ENCODE measurements at places on chromosomes 4 and X.

GRCh38 chrX:12210196-12210815, 72.0 kb downstream of the FRMPD4 start:
- DNase-seq = no peak

DNA sequence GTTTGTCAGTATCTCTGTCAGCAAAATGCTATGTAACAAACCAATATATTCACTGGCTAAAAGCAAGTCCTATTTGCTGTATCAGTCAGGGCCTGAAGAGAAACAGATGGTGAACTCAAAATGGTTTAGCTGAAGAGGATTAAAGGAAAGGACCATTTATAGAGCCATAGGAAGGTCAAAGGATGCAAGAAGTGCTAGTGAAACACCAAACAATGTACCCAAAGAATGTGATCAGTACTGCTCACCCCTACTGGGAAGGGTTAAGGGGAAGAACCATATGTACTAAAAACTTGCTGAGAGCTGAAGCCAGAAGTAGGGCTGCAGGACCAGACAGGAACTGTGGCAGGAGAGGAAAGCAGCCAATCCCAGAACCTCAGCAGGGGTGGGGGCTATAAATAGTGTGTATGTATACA, 479.3 kb downstream of the INPP4B start:
- DNase-seq = no peak

- no peak for DNase-seq
These were observed 35.7 kb upstream of the ANK2 start for GRCh38 chr4:113013751-113014150.

DNA sequence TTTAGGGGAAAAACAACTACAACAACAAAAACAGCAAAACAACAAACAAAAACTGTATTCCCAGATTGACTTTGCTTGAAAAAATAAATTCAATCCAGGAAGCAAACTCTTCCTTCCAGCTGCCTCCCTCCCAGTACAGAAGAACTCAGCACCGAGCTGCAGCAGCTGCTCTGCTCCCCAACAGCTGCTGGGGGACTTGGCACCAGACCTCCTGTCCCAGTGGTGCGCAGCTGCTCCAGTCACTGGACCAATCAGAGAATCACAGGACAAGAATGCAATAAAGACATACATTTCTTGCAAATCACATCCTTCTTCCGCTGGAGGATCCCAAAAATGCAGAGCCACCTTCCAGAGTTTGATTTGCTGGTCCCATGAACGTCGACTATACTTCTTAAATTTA, 11.8 kb upstream of the FAM53A start:
- DNase-seq = no peak

DNA sequence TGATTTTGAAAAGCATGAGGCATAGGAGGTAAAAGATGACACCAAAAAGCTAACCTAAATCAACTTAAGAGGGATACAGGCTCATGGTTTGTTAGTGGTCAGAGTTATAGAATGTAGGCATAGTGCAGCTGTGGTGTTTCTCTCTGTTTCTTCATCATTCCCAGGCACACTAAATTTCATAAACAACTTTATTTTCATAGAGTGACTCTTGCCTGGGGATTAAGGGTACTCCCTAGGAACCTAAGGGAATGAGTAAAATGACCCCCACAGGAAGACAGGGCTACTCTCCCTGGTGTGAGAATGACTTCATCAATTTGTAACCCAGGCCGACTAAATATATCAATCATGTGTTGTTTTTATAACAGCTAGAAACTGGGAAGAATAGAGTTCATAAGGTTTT, 11.1 kb downstream of the FABP2 start:
- no peak for DNase-seq

DNA sequence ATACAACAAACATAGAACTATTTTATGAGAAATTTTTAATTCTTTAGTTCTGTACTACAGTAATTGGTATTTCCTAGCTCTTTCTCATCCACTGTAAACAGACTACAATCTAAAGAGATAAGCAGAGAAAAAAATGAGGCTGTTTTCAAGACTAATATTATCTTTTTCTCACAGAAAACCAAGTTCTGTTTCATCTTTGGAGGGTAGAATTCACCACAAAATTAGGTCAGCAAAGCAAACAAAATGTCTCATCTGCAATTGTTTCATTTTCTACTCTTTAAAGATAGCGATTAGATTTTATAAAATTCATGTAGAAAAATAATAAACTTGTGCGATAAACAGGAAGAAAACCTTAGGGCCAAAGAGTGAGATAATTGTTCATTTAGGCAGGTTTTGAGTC, 10.8 kb downstream of the APOO start:
- DNase-seq = no peak

DNA sequence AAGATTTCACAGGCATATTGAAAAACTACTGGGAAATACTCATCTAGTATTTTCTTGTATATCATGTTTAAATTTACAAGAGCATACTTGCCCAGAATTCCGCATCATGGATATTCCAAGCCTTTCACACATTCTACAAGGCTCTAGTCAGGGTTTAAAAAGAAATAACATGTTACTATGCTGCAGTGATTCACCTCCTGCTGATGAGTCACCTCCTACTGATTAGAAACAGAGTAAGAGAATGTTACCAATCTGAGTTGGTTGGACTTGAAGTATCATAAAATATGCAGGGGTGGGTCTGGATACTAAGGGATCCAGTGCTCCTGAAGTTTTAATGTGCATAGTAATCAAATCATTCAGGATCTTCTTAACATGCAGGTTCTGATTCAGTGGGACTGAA, 192.0 kb upstream of the ANK2 start:
- DNase-seq = no peak

DNA sequence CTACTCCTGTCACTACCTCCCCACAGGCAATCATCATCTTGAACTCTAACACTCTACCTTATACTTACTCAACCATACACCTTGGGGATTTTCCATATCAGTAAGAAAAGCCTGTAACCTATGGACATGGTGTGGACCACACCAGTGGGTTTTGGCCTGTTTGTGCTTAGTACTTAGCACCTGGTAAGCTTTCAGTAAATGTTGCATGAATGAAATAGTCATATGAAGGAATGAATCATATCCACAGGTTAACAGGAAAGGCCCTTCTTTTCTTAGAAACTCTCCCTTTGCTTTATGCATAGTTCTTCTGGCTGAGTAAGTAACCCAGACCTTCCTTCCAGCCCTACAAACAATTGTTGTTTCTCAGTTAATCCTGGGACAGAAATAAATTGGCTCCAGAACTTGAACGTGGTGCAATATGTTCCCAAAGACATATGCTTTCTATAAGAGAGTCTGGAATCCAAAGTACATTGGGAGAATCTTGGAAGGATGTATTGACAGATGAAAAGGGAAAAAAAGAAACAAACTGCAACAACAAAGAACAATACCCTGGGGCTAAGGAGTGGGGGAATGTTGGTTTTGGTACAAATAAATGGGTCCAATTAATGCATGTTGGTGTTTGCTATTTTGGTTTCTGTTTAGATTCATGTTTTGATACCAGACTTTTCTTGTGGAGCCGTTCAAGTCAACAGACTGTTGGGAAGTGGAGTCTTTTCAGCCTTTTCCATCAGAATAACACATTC, 27.8 kb downstream of the RASL11B start:
- no peak for DNase-seq

GRCh38 chr4:20318909-20319277, 67.2 kb downstream of the SLIT2 start:
- no peak for DNase-seq

DNA sequence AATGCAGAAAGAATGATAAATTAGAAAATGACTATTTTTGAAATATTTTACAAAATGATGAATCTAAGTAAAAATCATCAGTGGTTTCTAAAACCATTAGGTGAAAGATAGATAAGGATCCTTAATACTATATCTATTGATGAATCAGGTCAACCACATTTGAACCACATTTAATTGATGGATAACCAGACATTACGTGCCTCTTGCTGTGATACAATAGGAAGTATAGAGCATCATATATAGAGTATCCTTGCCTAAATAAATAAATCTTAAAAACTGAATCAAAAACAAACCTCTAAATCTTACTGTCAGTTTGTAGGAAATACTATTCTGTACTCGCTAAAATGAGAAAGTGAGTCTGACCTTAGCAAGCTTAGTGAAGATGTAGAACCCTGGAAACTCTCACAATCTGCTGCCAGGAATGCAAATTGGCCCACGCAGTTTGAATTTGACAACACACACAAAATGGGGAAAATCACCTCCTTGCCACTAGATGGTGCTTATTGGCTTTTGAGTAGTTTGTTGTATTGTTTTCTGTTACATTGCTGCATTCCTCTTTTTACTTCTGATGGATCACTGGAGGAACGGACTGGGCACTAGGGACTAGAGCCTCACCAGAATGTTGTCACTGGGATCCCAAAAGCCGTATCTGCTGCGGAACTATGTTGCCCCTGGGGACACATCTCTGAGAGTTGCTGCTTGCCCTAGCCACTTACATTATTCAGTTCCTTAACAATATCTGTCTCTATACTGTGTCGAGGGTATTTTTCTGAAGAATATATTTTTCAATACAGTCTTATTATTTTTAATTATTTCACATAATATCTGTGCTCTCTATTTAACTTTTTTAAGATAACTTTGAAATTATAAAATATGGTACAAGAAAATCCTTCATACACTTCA, 25.4 kb upstream of the SLAIN2 start:
- no peak for DNase-seq

All from activated CD4-positive, alpha-beta T cell treated with anti-CD3 and anti-CD28 coated beads, Interleukin-2, amount 50 U/mL, for 4 hours (primary cell).